ENCODE measurements at places on chromosomes 4 and X.
A peak's percentile ranks its signal among the peaks of the same experiment; 100 is the strongest.

DNA sequence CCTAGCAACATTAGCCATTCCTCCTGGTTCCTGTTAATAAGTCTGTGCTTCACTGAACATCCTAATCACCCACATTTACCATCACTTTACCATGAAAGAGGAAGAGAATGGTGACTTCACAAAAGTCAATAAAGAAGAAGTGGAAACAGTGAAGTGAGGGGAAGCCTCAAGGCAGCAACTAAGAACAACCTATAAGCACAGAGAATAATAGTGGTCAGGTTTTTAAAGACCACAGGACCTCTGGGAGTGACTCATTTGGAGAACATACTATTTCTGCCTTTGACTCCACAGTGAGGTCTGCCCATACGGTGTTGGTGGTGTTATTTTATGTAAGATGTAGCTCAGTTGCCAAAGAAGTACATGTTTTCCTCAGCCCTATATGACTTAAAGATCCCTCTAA lies 86.0 kb upstream of the TET2 start:
- DNase-seq, result peak; percentile 5

GRCh38 chrX:141221611-141222010 lies 20.7 kb downstream of the SPANXC start:
- no peak for DNase-seq

DNA sequence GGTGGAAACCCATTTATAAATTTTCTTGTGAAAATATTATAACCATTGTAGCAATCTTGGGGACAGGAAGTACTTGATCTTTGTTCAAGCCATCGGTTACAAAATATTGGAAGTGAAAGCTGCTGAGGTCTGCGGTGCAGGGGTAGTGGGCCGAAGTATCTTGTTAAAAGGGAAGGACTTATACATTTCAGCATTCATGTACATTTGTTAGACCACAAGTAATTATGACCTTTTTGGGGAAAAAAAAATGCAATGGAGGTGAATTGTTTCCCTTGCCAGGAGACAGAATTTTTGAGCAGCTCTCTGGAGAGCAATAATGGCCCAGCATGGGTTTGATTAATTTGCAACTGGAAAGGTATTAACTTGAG lies 121.3 kb downstream of the EGF start:
- DNase-seq, result no peak

DNA sequence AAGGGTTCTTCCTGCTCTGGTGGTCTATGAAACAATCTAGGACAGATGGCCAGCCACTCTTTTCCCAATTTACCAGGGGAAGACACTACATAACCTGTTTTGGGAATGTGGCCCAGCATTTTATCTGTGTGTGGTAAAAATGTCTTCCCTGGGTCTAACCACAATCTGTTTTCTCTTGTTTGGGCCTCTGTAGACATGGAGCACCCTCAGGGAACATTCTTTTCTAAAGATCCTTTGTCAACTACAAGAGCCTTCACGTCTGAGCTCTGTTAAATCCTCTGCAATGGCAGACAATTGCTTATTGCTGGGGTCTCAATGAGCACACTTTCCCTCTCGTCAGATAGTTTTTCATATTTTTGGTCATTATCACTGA lies 35.5 kb downstream of the PLAC1 start:
- DNase-seq, result no peak

DNA sequence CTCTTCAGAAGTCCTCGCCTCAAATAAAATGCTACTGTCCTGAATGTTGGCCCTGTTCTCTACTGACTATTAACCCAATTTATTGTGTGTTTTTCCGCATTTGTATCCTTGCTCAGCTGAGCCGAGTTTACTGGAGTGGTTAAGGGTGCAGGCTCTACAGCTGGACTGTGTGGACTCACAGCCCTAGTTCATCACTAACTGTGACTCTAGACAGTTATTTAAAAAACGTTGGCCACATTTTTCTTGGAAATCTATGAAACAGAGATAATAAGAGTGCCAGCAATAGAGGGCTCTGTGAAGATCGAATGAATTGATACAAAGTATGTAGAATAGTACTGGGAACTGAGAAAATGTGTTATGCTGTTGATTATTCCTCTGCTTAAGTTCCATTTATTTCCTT lies 2.9 kb upstream of the GUF1 start:
- DNase-seq, result no peak

GRCh38 chrX:38595801-38596200 lies 34.5 kb downstream of the TSPAN7 start:
- DNase-seq, result no peak

DNA sequence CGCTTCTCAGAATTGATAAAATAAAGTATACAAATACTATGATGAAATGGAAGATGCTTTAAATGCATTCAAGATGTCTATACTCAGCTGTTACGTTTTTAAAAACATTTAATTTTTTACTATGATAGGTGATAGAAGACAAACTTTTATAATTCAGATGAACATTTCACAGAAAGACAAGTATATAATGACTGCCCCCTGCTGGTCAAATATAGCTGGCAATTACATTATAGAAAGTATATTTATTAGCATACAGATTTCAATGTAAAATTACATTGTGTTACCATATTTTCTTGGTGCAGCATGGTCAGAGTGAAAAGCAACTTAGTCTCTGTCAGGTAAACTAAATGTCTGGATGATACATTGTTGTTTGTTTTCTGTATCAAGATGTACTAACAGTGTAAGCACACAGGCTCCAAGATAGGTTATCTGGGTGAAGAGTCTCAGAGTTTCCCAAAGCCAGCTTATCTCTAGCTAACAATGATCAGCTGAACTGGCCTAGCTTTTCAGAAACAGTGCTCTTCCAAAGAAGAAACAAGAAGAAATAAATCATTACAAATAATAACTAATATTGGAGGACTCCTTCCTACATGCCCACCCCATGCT lies 54.1 kb downstream of the SRPX start:
- DNase-seq, result peak; percentile 21

DNA sequence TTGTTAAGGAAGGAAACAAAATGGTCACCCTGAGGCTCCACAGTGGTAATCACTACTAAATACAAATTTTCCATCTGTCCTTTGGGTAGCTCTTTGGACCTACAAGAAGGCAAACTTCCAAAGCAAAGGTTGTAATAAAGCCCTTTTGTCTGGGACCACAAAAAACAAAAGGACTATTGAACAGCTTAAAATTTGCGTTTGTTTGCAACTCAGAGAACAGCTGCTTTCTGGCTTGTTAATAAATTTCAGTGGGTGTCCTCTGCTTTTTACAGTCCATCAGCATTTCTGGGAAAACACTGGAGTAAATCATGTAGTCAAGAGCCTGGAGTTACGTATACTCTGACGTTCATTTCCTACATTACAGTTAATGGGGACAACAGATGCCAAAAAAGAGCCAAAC lies 439.7 kb upstream of the DIAPH2 start:
- no peak for DNase-seq

DNA sequence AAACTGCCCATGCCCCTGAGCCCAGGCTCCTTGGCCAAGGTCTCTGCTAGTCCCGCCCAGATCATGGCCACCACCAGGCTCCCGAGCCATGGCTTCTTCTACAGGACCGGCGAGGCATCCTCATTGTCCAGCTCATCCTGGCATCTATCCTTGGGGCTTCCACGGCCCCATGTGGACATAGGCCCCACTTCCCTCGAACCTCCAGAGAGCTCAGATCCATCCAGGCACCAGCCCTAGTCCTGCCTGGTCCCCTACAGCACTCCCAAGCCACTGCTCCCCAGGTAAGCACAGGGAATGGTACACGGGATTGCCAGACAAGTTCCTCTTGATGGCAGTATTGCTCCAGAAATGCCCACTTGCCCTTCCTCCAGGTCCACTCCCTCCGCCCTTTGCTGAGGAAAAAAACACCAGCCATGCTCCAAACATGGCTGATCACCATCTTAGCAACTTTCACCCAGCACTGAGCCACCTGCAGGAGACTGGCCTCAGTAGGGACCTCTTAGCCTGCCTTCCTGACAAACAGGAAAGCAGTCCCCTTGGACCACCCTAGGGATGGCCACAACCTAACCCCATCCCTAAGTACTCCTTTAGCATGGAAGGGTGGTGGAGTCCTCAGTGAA lies 272.1 kb upstream of the AGTR2 start:
- no peak for DNase-seq

GRCh38 chr4:114527637-114528036 lies 71.0 kb upstream of the UGT8 start:
- no peak for DNase-seq

DNA sequence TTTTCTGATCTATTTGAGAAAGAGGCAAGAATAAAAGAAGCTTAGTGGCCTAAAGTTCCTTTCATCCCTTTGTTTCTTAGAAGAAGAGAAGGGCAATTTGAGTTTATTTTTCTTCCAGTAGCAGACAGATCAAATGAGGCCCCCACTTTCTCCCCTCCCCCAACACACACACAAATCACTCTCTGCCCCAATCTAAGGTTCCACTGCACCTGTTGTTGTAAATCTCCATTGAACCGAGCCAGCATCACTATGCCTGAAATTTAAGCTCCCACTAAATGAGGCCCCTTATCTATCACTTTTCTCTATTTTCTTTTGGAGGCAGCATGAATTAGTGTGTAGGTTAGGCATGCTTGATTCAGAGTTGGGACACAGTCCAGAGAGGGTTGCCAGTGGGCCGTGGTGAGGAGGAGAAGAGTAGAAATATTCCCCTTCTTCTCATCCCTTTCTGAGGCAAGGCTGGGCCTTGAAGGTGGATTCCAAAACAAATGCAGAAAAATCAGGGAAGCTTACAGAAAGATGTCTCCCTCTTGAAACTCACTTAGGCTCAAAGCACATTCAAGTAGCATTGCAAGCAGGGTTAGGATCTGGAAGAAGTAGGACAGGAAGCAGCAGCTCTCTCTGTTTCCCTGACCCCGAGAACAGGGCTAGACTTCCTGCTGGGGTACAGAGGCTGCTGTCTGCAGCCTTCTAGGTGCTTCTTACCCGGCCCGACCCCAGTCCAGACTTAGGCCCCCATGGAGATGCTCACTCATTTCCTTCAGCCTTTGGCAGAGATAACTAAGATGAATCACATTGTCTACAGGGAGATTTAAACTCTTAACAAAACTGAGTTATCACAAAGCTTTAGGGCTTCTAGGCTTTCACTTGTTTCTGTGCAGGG lies 70.7 kb downstream of the RASL11B start:
- DNase-seq, result no peak

GRCh38 chr4:89257376-89257775 lies 50.2 kb downstream of the GPRIN3 start:
- no peak for DNase-seq

DNA sequence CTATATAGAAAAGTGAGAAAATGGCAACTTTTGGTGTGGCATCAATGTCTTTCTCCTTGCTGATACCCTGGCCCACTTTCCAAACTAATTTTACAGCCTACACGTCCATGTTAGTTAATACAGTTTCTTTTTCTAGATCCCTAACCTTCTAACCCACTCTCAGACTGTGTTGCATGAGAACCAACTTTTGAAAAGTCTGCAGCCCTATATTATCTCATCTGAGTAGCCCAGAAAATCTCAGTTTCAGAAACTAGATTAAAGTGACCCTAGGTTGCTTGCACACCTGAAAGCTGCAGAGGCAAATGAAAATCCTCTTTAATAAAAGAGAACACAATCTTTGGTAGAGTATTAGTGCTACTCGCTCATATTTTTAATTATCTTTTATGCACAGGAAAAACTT lies 371.6 kb upstream of the EMCN start:
- no peak for DNase-seq

GRCh38 chr4:169109035-169109675 lies 99.1 kb upstream of the CBR4 start:
- no peak for DNase-seq

DNA sequence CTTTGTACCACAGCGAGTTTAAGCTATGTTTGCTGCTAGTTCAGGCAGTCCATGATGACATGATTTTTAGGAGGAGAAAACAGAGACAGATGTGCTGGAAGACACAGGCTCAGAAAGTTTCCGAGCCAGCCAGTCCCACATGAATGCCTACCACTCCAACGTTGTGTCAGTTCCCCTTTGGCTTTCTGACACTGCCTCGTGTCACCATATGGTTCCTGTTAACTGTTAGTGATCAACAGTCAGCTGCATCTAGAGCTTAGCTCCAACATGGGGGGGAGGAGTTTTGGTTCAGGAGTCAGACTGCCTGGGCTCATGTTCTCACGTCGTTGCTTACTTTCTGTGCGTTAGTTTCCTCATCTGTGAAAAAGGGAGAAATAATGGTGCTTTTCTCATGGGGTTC lies 343.7 kb downstream of the MID1IP1 start:
- no peak for DNase-seq

DNA sequence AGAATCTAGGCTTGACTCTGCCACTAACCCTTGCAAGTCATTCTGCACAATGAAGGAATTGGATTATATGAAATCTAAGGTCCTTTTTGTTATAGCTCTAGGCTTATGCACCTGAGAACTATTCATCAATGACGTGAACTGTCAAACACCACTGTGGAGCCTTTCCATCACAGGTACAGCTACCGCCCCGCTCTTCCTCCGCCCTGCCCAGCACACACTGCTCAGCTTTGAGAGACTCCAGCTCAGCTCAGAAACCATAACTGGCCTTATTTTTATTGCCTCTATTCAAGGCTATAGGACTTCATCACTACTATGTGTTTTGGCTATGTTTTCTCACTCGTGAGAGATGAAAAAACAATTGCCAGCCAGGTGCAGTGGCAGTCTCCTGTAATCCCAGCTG lies 88.2 kb upstream of the RPL34 start:
- no peak for DNase-seq

Data from stimulated activated CD4-positive, alpha-beta T cell treated with anti-CD3 and anti-CD28 coated beads, Interleukin-2, amount 100 ng/mL, for 24 hours (primary cell).